Esophagus squamous epithelium (tissue), 5 donors: ENCODE measurements at places on chromosomes 3 and 15. TPM values are rescaled to one million over a fixed set of nuclear protein-coding genes. Genes with fewer than 3 reads are reported as not detected.

Gene PRKCD
- total RNA-seq, result 21.5 TPM

DNA sequence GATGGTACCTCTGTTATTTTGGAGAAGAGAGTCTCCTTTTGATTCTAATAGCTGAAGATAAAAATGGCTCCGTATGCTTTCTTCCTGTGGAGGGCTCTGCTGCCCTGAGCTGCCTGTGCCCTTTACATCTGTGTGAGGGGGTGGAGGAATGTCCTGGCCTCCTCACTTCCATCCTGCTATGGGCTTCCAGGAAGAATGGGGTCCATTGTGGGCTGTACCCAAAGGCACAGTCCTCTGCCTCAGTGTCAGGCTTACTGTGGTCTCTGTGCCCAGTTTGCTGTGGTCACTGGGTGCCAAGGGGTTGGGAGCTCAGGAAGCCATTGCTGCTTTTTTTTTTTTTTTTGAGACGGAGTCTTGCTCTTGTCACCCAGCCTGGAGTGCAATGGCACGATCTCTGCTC lies 14.4 kb downstream of the DAG1 start:
- DNase-seq, result no peak

GRCh38 chr15:36363335-36363734 lies 216.1 kb upstream of the CDIN1 start:
- no peak for DNase-seq

Gene DPPA2
- not detected for total RNA-seq

Gene CCR5
- 0.61 TPM for total RNA-seq

GRCh38 chr3:179513862-179514261 lies 48.9 kb upstream of the ACTL6A start:
- no peak for DNase-seq

- no peak for DNase-seq
Measured at GRCh38 chr3:189792046-189792929, 161.1 kb downstream of the TP63 start.

Gene SRGAP3
- total RNA-seq, result 5.2 TPM
